ENCODE measurements at places on chromosomes 12 and 14.

- DNase-seq, result no peak
Observed at GRCh38 chr12:112878488-112878887, 28.3 kb upstream of the OAS1 start.

DNA sequence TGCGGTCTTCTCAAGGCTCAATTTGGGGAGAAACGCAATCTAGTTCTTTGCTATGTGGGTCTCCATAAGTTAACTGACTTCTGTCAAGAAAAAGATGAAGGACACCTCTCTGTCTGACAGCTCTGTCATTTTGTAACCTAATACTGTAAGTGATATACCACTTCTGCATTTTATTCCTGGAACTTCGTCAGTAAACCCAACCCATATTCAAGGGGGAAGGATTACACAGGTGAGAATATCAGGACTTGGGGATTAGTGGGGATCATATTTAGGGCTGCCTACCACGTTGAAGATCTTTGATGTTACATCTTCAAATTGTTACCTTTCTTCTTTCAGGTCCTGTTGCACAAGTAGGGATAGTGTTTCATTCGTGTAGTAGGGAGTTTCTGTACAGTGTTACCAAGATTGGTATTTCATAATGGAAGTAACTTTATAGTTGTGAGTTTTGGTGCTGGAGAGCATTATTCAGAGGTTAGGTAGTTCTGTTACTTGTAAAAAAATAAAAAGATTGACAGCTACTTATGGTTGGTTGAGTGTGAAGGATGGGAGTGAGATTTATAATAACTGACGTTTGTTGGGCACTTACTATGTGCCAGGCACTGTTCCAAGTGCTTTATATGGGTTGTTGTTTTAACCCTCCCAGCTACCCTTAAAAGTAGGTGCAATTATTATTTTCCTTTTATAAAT is 1.6 kb downstream of the TMEM260 start:
- DNase-seq, result no peak

DNA sequence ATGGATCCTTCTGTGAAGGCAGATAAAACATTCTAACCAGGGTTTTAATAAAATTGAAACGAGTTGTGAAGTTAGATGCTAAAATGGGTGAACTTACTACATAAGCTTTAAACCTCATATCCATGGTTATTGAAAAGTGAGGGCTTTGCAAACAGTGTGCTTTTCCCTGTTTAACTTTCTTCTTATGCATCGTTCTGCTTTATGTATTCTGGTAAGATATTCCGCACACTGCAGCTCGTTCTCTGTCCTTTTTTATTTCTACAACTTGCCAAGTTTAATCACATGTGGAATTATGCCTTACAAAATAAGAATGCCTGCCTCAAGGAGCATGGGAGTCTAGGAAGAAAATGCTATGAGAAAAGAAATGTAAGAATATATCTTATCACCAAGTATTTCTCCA is 30.9 kb downstream of the PELI2 start:
- DNase-seq, result no peak

DNA sequence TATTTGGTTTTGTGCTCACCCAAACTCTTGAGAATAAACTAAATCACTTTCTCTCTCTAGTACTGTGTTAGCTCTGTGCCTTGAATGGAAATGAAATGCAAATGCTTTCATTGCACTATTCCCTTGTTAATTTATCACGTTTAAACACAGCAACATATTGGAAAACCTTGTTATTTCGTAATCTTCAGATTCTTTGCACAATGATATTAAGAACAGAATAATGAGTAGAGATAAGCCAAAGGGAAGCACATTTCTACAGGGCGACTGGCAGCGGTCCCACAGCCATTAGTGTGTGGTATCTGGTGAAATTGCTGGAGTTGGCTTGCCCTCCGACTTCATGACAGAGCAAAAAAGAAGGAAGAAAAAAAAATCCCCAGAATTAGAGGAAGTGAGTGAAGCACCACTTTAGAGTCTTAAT is 166.1 kb upstream of the E2F7 start:
- DNase-seq, result no peak

GRCh38 chr12:11716794-11717518 is 67.5 kb downstream of the ETV6 start:
- DNase-seq, result no peak

- no peak for DNase-seq
Observed at GRCh38 chr12:120943482-120943881, 34.9 kb upstream of the HNF1A start.

DNA sequence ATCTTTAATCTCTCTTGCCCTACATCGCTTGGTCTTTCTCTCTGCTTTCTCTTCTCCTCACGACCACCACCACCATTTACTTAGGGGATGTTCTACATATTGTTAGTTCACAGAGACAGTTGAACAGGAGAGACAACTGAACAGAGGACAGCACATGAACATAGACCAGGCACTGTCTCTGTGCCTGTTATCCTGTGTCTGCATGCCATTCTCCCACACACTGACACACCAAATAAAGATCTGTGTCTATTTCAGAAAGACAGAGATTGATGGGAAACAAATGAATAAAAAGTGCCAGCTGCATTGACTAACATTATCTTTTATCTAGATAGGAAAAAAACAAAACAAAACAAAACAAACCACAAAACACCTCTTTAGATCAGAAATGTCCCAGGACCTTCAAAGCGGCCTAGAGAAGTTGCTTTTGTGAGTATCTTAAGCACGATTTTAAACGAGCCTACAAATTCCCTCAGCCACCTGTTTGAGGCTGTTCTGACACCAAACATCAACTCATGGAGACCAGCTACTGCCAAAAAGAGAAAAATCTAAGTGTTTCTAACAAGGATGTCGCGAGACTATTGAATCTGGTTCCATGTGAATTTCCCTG is 77.6 kb upstream of the PARP11 start:
- no peak for DNase-seq

GRCh38 chr14:98623788-98624415 is 648.1 kb downstream of the BCL11B start:
- DNase-seq, result no peak

- DNase-seq, result peak; percentile 43
Observed at GRCh38 chr12:1217191-1217949, 226.3 kb downstream of the ERC1 start.

GRCh38 chr12:113306382-113306781 is 28.5 kb downstream of the SLC8B1 start:
- DNase-seq, result no peak

- DNase-seq, result no peak
Observed at GRCh38 chr12:11710431-11710830, 61.0 kb downstream of the ETV6 start.

DNA sequence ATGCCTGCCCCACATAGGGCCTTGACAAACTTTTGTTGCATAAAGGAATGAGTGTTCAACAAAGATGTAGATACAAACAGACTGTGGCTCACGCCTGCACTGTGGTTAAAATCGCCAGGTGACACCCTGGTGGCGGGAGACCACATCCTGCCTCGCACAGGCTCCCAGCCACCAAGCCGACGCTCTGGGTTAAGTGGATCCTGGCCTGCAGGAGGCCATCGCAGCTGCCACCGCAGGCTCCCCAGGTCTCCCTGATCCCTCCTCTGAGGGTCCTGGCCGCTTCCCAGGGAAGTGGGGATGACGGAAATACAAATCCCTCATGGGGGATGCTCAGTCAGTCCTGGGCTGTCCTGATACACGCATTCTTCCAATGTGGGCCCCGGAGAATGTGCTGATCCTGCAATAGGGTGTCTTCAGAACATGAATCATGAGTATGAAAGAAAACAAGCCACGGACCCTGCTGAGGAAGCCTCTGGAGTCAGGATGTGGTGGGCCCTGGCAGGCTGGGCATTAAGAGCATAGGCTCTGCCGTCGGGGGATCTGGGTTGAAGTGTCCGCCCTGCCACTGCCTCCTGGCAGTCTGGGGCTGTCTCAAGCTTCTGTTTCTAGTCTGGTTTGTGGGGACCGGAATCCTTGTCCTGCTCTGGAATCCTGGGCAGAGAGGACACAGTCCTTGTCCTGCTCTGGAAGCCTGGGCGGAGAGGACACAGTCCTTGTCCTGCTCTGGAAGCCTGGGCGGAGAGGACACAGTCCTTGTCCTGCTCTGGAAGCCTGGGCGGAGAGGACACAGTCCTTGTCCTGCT is 53.5 kb upstream of the BEGAIN start:
- DNase-seq, result peak; percentile 42

GRCh38 chr12:110278255-110278536 is 2.9 kb upstream of the ATP2A2 start:
- no peak for DNase-seq

- no peak for DNase-seq
Observed at GRCh38 chr14:33460164-33460563, 490.7 kb downstream of the EGLN3 start.

DNA sequence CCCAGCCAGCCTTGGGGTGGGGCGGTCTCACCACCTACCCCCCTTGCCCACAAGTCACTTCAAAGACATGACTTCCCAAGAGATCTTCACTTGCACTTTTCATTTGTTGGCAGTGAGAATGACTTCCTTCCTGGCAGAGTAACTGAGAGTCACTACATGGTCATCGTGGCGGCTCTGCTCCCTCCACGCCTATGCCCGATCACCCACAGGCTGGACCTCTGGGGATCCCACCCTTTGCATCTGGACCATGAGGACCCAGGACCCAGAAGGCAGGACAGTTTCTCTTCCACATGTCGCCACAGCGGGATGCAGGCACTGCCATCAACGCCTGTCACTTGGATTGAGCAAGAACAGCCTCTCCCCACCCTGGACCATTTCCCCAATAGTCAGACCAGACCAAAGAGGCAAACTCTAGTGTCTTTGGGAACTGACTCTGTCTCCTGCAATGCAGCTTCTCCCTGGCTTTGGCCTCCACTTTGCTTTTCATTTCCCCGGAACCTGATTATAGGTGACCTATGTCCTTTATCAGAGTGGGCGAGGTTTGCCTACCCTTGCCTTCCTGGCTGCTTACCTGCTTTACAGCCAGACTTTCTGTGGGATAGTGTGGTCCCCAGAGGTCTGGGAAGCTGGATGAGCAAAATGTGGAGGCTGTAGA is 3.6 kb downstream of the VDR start:
- DNase-seq, result no peak

DNA sequence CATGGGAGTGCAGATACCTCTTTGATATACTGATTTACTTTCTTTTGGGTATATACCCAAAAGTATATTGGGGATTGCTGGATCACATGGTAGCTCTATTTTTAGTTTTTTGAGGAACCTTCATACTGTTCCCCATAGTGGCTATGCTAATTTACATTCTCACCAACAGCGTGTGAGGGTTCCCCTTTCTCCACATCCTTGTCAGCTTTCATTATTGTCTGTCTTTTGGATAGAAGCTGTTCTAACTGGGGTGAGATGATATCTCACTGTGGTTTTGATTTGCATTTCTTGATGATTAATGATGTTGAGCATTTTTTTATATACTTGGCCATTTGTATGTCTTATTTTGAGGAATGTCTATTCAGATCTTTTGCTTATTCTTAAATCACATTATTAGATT is 44.1 kb upstream of the JDP2 start:
- no peak for DNase-seq

GRCh38 chr14:105492971-105493871 is 2.2 kb downstream of the TEDC1 start:
- DNase-seq, result no peak

DNA sequence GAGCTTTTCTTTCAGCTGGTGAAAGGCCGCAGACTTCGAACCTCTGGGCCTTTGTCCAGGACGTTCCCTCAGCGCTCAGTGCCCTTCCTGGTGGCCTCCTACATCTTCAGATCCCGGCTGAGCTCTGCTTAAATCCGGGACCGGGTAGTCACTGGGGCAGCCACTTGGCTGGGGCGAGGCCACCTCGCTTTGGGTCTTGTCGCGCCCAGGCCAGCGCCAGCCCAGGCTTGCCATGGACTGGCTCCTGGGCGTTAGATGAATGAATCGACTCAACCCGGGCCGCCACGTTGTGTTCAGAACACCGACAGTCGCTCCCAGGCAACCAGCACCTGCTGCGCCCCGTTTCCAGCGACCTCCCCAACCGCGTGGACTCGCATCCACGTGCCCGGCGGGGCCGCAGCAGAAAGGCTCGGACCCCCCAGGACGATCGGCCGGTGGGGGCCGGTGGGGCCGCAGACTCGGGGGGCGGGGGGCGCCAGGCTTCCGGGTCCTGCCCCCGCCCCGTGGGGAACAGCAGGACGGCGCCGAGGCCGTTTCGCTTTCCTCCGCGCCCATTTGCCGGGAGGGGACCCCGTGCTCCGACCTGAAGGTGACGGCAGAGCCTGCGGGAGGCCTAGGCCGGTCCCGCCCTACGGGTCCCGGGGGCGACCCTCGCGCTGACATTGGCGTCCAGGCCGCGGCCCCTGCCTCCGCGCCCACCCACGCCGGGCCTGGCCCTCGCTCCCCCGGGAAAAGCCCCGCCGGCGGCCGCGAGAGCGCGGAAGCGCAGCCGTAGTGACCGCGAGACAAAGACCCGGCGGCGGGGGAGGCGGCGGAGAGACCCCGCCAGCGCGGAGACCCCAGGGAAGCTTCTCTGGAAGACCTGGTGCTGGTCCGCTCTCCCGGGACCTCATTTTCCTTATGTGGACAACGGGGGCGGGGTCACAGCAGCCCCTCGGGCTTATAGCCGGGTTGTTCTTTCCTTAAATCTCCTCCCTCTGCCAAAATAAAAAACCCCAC is 37.3 kb upstream of the RCOR1 start:
- no peak for DNase-seq

DNA sequence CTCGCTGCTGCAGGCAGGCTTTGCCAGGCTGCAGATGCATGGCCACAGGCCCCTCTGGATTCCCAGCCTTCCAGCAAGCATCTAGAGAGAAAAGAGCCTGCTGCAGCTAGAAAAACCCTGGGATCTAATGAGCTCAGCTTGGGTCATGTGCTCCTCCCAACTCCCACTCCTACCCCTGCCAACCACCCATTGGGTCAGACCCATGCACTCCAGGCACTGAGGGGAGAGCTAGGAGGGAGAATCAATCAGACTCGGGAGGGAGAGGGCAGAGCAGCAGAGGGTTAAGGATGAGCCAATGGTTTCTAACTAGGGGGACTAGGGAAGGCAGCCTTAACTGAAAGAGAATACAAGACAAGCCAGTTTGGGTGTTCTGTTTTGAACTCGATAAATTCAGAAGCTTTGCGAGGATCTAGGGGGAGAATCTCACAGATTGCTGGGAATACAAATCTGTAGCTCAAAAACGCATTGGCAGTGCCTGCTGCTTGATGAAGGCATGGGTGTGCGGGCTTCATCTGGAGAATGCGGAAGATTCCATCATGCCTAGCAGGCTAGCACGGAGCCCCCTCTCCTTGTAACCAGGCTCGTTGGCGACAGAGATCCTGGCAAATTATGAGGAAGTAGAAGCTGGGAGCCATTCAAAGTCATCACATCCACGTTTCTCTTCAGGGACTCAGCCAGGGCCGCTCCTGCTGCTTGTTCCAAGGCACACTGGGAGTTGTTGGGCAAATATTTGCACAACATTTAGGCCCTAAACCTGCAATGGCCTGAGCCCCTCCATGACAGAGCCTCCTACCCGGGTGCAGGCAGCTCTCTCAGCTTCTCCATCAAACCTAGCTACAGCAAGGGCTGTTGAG is 56.4 kb downstream of the VCPKMT start:
- no peak for DNase-seq

GRCh38 chr12:119201789-119202543 is 23.2 kb downstream of the HSPB8 start:
- no peak for DNase-seq

DNA sequence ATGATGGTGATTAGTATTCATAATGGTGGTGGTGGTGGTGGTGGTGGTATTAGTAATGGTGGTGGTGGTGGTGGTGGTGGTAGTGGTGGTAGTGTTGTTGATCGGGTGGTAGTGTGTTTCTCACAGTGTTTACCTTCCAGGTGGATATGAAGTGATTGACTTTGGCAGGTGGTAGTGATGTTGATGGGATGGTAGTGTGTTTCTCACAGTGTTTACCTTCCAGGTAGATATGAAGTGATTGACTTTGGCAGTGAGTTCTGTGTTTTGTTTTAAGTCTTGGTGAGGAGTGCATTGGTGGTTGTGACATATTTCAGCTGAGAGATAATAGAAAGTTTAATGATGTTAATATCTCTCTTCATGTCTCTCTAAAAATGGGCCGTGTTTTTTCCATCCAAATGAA is 189.4 kb downstream of the TMTC2 start:
- DNase-seq, result no peak
